ENCODE measurements at places on chromosomes 6 and 20.

DNA sequence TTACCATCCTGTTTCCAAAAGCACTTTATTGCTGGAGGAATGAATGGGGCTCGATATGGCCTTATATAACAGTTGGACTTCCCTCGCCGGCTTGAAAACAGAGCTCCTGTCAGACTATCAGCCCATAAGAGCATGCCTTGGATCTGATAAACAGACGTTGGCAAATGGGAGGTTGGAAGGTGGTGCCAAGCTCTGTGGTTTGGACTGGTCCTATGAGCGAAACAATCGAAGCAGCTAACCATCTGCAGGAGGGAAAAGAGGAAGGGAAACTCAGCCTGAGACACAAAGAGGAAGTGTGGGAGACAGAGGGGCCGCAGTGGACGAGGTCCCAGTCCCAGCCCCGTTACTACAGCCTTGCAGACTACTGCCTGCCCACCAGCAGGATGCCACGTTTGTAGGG lies 92.9 kb downstream of the TFAP2C start:
- DNase-seq, result no peak

GRCh38 chr6:55445648-55446204 lies 118.5 kb downstream of the GFRAL start:
- peak; percentile 31 for DNase-seq

DNA sequence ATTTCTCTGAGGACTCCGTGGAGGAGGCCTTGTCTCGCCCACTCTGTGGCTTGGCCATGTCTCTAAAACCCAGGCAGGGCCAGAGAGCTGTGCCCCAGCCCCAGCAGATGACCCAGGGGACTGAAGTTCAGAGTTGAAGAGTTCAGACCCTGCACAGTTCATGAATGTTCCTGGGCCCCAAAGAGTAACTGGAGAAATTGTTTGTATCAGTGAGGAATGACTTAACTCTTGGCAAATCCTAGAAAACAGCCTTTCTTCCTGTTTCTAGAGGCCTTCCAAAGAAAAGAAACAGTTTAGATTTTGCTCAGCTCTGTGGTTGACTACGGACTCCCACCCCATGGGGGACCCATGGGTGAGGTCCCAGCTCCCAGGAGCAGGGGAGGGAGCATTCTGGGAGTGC lies 62.1 kb upstream of the EYA2 start:
- no peak for DNase-seq

DNA sequence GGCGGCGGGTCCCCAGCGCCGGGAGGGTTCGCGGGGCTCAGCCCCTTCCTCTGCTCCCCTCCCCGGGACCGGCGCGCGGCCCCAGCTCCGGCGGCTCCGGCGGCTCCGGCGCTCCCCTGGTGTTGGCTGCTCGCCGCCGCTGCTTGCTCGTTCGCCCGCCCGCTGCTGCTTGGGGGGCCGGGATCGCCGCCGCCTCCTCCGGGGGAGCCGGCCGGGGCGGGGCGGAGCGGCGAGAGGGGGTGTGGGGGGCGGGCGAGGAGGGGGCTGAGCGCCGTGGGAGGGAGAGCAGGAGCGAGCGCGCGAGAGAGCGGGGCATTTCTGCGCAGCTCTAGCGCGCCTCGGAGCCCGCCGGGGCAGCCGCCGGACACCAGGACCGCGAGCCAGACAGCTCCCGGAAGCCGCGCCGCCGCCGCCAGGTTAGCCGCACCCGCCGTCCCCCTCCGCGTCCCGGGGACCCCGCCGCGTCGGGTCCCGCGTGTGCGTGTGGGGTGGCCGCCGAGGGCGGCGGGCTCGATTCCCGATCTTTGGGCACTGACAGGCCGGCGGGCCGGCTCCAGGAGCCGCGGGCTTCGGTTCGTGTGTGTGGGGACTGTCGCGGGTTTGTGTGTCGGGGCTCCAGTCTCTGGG lies 62.0 kb upstream of the EPB41L1 start:
- peak; percentile 9 for DNase-seq
